Activated T-cell treated with anti-CD3 and anti-CD28 coated beads, Interleukin-2, amount 50 U/mL, for 48 hours (primary cell): ENCODE measurements at places on chromosomes 1 and 21.

GRCh38 chr1:170310951-170311350, 165.2 kb downstream of the NTMT2 start:
- DNase-seq, result no peak

GRCh38 chr1:97820470-97821188, 100.2 kb downstream of the DPYD start:
- DNase-seq, result no peak

DNA sequence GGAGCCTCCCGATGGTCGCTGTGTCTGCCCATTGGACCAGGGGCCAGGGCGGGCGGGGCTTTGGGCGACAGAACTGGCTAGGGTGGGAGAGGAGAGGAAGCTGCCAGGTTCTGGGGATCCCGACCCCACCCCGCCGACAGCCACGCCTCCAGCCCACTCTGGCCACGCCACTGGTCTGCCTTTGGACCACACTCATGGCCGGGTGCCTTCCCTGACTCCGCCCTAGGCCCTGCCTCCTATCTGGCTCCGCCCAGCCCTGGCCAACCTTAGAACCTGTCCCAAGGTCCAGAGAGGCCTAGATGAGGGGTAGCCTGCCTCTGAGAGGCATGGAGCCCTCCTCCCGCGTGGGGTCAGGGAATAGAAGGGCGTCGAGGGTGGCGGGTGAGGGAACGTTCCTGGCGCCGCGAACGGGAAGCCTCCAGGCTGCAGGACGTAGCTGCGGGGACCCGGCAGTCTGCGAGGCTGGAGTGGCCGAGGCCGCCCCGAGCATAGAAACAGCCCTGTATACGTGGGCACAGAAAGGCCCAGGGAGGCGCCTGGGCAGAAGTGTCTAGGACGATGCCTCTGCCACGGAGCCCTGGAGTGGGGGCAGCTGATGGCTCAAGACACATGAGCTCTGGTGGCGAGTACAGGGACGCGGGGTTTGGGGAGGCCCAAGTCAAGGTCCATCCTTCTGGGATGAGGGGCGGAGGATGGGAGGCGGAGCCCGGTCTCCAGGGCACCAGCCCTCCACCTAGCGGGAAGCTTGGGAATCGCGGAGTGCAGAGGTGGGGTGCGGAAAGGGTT, 11.5 kb upstream of the COL16A1 start:
- DNase-seq, result peak; percentile 71

- no peak for DNase-seq
Observed at GRCh38 chr1:196933531-196934189, 9.9 kb upstream of the CFHR2 start.

DNA sequence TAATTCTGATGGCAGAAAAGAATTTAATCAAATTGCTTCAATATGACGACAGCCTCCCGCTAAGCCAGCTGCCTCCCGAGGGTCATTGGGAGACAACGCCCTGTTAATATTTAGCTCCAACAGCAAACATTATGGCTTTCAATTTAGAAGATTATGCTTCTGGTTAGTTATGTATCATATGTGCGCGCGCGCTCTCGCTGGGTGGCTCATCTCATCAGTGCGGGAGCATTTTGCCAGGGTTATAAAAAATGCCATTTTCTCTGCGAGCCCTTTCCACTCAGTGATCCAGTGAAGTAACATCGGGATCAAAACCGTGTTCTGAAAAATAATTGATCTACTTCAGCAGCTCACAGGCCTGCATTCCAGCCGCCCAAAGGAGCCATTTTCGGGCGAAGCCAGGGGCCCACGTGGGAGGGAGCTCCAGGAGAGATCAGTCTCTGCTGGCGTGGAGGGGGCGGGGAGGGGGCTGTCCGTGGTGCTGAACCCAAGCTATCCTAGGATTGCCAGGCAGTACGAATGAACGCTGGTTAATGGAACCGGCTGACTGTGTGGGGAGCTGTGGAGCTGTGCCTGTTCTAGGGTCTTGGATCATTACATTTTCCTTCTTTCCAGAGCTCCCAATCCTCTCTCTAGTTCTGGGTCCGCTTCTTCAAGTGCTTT, 219.1 kb upstream of the ZC3H12A start:
- peak; percentile 27 for DNase-seq

GRCh38 chr1:216176970-216177369, 246.3 kb downstream of the USH2A start:
- no peak for DNase-seq

DNA sequence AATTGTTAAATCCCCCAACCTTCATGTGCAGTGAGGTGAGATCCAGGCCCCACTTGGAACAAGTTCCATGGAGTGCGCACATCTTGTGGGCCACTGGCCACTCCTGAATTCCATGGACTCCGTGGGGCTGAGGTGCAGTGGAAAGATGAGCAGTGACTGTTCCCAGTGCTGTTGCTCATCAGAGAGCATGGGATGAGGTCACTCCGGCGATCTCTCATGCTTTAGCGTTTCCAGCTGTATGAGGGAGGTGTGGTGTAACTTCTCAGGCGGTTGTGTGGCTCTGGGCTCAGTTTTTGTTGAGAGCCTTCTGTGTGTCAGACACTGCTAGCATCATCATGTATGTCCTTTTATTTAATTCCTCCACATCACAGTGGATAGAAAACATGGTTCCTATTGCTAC, 96.2 kb downstream of the GALNT2 start:
- no peak for DNase-seq

- peak; percentile 44 for DNase-seq
Observed at GRCh38 chr1:39081271-39082009, 55.3 kb downstream of the NDUFS5 start.

DNA sequence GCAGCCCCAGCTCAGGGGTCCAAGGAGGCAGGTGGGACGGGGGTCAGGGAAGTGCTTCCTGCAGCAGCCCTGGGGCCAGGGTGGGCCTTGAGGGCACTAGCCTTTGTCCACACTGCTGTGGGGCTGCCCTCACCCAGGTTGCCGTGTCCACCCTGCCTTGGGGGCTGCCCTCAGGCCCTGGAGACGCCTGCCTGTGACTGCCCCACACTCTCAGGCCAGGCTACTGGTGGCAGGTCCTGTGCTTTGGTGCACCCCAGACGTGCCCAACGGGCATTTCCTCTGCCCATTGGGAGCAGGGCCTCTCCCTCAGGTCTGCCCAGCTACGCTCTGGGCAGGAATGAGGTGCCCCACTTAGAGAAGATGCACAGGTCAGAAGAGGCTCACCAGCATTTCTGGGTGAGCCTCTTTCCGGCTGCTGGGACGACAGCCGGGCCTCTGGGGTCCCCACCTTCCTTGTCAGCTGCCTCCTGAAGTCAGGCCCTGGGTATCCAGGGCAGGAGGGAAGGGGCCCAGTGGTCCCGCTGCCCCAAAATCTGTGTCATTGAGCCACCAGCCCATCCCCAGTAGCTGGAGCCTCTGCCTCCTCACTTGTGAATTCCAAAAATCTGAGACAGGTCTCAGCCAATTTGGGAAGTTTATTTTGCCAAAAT, 2.7 kb upstream of the MMEL1 start:
- peak; percentile 13 for DNase-seq

DNA sequence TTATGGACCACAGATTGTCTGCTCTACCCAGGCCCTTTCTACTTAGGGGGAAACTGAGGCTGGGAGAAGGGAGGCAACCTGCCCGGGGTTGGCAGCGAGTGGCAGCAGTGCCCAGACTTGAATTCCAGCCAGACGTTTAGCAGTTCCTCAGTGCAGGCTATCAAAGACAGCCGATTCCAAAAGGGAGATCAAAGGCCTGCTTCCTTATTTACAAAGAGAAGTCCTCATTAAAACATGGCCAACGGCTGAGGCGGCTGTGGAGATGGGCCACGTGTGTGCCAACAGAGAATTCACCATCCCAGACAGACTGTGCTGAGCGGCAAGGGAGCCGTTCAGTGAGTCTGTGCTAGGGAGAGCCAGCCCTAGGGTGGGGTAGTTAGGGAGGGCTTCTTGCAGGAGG, 27.7 kb downstream of the C1QB start:
- DNase-seq, result no peak

- DNase-seq, result no peak
Observed at GRCh38 chr1:32465578-32465933, 684 bp downstream of the ZBTB8B start.

DNA sequence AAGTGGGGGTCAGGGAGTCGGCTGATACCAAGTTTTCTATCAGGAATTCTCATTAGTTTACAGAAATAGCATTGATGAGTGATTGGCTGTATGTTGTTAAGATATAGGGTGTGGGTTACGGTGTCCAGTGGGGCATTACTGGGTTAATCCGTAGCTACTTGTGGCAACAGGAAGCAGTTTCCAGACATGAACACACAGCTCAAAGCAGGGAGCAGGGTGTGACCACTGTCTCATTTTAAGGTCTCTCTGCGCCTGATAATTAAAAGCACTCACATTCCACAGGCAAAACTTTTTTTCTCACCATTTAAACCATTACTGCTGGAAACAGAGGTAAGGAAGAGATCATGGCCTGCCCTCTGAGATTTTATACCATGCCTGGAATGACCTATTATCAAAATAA, 114.9 kb downstream of the SIK1 start:
- DNase-seq, result no peak

DNA sequence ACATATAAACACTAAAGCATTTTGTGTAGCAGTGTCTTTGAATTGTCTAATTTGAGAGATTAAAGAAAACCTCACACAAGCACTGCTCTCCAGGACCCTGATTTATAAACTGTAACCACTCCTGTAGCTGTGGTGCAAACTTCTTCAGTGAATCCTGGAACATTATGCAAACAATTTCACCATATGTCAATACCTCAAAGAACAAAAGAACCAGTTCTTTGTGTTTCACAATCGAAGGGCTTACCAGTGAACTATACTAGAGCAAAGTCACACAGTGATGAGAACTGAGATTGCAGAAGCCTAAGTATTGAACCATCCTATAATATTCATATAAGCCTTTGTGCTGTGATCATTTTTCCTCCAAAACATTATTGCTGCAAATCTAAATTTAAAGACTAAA, 21.5 kb downstream of the DPH5 start:
- DNase-seq, result no peak

- DNase-seq, result no peak
Observed at GRCh38 chr1:63674238-63674864, 81.1 kb downstream of the PGM1 start.

DNA sequence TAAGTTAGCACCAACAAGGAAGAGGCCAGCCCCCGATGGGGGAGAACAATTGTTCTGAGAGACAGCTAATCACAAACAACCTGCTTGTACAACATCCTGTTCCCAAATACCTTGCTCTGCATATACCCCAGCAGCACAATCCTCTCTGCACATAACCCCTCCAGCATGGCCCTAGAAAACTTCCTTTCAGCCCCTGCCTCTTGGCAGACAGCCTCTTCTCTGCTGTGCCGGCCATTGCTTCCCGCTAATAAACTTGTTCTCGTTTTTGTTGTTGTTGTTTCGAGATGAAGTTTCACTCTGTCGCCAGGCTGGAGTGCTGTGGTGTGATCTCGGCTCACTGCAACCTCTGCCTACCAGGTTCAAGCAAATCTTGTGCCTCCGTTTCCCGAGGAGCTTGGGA, 392.7 kb downstream of the SMYD3 start:
- no peak for DNase-seq

DNA sequence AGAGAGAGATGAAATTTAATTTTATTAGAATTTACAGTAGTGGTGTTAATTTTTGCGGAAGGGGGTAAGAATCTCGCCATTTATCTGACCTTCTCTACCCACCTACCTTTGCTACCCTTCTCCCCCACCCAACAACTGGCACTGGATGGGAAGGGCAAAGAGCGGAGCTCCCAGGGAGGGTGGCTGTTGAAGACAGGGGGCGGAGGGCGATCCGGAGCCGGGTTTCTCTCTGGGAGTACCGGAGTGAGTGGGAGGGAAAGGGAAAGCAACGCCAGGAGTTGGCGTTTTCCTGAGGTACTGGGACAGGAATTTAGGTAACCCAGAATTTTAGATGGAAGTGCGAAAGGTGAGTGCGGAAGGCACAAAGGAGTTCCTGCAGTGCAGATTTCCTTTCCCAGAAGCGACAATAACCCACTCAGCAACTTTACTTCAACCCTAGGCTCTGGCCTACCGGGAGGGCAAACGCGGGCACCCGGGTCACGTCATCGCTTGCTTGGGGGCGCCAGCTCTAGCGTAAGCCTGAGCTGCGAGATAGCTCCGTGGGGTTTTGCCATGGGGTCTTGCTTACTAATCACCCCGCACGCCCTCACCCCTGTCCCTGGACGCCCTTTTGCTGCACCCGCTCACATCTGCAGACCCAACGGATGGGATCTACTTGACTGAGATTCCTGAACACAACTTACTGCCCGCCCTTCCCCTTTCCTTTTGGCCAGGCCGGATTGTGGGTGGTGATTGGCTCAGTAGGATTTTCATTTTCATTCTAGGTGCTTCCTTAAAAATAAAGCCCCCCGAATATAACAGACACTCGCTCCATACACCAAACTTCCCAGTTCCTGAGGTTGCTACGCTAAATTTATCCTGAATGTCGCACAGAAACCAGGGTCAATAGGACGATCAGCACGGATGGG, 413.0 kb upstream of the ESRRG start:
- DNase-seq, result no peak

DNA sequence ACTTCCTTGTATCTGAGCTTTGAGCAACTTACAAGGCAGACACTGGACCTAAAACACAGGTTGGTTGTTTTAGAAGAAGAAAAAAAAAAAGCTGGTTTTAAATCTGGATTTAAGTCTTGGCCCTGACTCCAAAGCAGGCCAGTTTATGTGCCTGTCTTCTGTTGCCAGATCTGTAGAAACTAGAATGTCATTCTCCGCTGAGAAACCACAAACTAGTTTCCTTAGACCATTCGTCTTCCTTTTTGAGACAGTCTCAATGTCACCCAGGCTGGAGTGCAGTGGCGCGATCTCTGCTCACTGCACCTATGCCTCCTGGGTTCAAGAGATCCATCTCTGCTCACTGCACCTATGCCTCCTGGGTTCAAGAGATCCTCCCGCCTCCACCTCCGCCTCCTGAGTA, 33.9 kb downstream of the APP start:
- DNase-seq, result no peak

GRCh38 chr1:160413716-160414115, 13.4 kb downstream of the VANGL2 start:
- DNase-seq, result no peak

DNA sequence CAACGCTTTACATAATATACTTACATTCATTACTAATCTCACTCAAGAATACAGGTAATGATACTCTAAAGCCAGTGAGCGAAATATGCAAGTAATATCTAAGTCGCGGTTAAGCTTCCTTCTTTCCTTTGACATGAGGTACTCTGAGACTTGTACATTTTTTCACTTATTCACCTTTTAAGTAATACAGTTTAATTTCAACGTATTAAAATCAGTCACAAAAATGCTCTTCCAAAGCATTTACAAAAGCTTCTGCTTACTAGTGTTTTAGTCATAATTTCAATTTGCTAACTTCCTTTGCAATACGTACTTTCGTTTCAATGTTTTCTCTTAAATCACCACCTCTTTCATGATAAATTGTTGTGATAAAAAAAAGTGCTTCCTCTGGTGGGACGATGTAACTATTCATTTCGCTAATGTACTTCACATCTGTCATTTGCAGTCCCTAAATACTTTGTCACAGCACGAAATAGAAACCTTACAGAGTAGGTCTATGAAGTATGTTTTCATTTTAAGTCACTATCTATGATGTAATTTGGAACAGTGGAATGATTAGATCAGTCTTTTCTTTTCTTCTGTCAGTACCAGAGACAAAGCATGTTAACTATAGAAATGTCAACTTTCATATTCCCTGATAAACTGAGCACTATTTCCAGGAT, 34.0 kb upstream of the ADGRL4 start:
- no peak for DNase-seq
